Diencephalon (tissue), 1 donor: ENCODE measurements at places on chromosomes 7 and 10. TPM values are rescaled to one million over a fixed set of nuclear protein-coding genes. Genes with fewer than 3 reads are reported as not detected.

ATOH7 gene
- total RNA-seq, result 0.69 TPM

CDK14 gene
- total RNA-seq, result 137 TPM

CCDC3 gene
- 16.6 TPM for total RNA-seq

MACROH2A2 gene
- 45.7 TPM for total RNA-seq

GIMAP1 gene
- 1.4 TPM for total RNA-seq

TAS2R41 gene
- not detected for total RNA-seq

UBE3C gene
- 112 TPM for total RNA-seq
